Activated naive CD4-positive, alpha-beta T cell treated with anti-CD3 and anti-CD28 coated beads for 36 hours (primary cell): ENCODE measurements at places on chromosomes 4 and X. TPM values are rescaled to one million over a fixed set of nuclear protein-coding genes. Genes with fewer than 3 reads are reported as not detected.

DNA sequence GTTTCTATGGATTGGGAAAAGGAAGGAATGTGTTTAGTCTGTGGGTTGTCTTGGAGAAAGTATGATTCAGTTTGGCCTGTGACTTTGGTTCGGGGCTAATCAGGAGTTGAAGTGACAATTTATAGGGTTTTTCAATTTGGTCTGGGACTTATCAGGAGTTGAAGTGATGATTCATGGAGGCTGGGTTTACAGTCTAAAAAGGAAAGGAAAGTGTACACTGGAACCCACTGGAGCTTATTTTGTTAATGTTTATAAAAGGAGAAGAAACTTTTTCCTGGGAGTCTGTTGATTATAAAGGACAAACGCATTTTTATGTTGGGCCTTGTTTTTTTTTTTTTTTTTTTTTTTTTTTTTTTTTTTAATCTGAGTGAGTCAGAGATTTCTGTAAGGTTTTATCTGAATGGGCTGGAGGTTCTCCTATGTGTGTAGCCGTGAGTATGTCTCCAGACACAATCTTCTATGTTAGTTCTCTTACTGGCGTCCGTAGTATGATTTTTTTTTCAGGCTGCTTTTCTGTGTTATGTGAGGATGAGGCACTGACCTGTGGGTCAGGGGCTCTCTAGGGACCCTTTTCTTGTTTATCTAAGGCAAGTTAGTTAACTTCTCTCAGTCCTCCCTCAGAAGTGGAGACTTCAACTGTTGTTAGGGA, 33.0 kb upstream of the RAB9B start:
- H3K4me1 ChIP-seq: no peaks in the 10 kb centered on the region
- DNase-seq: no peak

- no peaks in the 10 kb centered on the region for H3K36me3 ChIP-seq
- H3K27ac ChIP-seq: no peak overlapping the region
- DNase-seq: no peak
Observed at GRCh38 chr4:97235521-97235920, 907.8 kb downstream of the STPG2 start.

GRCh38 chr4:72314869-72315268, 254.2 kb downstream of the ADAMTS3 start:
- peaks cover 6% of the 10 kb centered on the region for H3K4me1 ChIP-seq
- H3K36me3 ChIP-seq: no peaks in the 10 kb centered on the region
- no peak overlapping the region for H3K27ac ChIP-seq
- no peak for DNase-seq
- peaks cover 2% of the 10 kb centered on the region for H3K27me3 ChIP-seq
- no peak overlapping the region for H3K4me3 ChIP-seq

DNA sequence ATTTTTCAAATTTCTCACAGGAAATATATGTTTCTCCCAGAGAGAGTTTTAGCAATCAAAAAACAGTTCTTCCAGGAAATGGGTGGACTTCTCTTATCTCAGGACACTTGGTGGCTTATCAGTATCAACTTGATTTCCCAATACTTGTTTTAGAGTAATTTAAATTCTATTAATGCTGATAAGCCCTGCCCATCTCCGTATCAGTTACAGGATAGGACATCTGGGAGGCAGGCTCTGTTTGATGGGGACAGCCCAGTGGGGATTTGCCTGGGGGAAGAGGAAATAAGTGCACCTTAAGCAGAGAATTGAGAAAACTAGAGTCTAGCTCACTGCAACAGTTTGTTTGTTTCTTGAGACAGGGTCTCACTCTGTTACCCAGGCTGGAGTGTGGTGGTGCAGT, 43.2 kb upstream of the PDGFRA start:
- H3K4me3 ChIP-seq: no peak overlapping the region
- peaks cover 5% of the 10 kb centered on the region for H3K27me3 ChIP-seq
- H3K4me1 ChIP-seq: no peaks in the 10 kb centered on the region
- DNase-seq: no peak
- no peak overlapping the region for H3K27ac ChIP-seq

DNA sequence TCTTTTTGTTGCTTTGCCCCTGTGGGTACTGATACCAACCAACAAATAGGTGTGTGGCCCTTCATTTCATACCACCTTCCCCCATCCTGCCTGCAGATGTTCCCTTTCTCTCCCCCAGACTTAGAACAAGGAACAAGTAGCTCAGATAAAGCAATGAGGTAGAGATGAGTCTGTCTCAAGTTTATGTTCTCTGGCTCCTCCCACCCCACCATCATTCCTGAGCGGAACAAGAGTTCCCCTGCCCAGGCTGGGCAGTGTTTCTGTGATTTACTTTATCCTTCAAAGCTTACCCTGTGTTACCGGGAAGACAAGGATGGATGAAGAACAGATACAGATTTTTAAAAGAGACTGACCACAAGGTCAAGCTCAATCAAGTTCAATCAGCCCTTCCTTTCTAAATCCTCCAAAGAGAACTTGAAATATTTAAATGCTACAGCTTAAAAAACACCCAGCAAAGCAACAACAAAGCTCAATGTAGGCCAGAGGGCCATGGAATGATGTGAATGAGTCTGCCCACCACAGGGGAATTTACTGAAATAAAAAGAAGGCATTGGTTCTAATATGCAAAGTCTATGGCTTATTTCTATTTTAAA, 80.1 kb upstream of the UCP1 start:
- DNase-seq: no peak
- no peak overlapping the region for H3K4me3 ChIP-seq

DNA sequence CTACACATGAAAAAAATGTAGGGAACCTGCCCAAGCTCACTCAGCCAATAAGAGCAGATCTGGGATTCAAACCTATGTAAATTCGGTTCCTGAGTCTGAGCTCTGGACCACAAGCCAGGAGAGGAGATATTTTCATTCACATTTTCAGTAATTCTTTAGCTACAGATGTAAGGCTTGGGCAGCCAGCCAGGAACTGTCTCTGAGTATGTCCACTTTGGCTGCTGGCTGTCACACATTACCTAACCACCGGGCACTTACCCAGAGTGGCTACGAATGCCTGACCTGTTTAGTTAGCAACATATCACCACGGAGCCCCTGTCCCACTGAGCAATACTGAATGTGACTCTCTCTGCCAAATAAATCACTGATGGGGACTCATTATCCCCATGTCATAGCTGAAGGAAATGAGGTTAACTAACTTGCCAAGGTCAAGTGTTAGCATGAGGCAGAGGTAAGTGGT, 15.3 kb downstream of the USP46 start:
- no peak overlapping the region for H3K4me3 ChIP-seq
- no peak for DNase-seq
- H3K36me3 ChIP-seq: no peaks in the 10 kb centered on the region
- no peak overlapping the region for H3K27ac ChIP-seq

DNA sequence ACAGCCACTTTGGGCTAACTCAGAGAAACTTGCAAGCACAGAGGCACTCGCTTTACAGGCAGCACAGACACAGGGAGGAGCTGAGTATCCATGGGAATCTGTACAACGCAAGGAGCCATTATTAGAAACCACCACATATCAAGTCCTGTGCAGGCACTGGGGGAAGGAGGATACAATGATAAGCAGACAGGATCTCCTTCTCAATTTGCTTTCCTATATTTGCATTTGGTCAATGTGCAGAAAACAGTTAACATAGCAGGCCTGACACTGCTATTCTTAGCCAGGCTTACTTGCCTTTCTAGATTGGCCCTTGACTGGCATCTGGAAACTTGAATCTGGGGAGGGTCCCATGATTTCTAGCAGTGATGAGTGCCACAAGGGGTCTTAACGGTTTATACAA, 65.8 kb downstream of the TEC start:
- H3K4me3 ChIP-seq: no peak overlapping the region
- H3K4me1 ChIP-seq: no peaks in the 10 kb centered on the region
- no peak for DNase-seq
- H3K36me3 ChIP-seq: no peaks in the 10 kb centered on the region
- H3K27ac ChIP-seq: no peak overlapping the region
- H3K27me3 ChIP-seq: no peaks in the 10 kb centered on the region

GRCh38 chrX:74593593-74593992, 20.8 kb downstream of the RLIM start:
- H3K27me3 ChIP-seq: no peaks in the 10 kb centered on the region
- DNase-seq: no peak
- H3K27ac ChIP-seq: no peak overlapping the region
- peaks cover 20% of the 10 kb centered on the region for H3K36me3 ChIP-seq

GRCh38 chr4:80948995-80949394, 81.5 kb upstream of the BMP3 start:
- H3K4me3 ChIP-seq: no peak overlapping the region
- H3K27ac ChIP-seq: no peak overlapping the region
- H3K36me3 ChIP-seq: no peaks in the 10 kb centered on the region
- peaks cover 5% of the 10 kb centered on the region for H3K27me3 ChIP-seq

DNA sequence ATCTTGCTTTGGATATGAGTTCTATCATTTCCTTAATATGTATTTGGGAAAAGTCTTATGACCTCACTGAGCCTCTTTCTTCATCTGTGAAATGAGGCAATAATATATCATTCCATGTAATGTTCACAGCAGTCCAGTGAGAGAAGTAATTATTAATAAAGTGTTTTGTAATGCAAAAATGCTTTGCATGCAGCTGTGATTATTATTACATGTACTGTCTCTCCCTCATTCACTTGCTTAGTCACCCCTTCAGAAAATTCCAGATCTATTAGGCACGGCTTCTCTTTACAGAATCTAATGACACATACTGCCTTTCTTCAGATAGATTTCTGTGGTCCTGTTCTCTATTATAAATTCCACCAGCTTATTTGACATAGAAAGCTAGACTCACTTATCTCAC, 53.5 kb upstream of the FGF13 start:
- DNase-seq: no peak
- H3K4me1 ChIP-seq: no peaks in the 10 kb centered on the region
- no peaks in the 10 kb centered on the region for H3K27me3 ChIP-seq
- H3K4me3 ChIP-seq: no peak overlapping the region
- no peaks in the 10 kb centered on the region for H3K36me3 ChIP-seq
- no peak overlapping the region for H3K27ac ChIP-seq

GRCh38 chr4:163164110-163164509, 2.6 kb downstream of the NAF1 start:
- peaks cover 59% of the 10 kb centered on the region for H3K4me1 ChIP-seq
- no peaks in the 10 kb centered on the region for H3K27me3 ChIP-seq
- no peak overlapping the region for H3K4me3 ChIP-seq
- peaks cover 39% of the 10 kb centered on the region for H3K36me3 ChIP-seq
- no peak overlapping the region for H3K27ac ChIP-seq

GRCh38 chr4:70192895-70193294, 2.6 kb upstream of the ODAM start:
- H3K4me1 ChIP-seq: no peaks in the 10 kb centered on the region
- H3K27ac ChIP-seq: no peak overlapping the region
- H3K27me3 ChIP-seq: no peaks in the 10 kb centered on the region
- no peak overlapping the region for H3K4me3 ChIP-seq
- no peak for DNase-seq

The CDKL2 gene
- total RNA-seq: 0.79 TPM

The BMPR1B gene
- total RNA-seq: not detected

The NAP1L2 gene
- total RNA-seq: 2.5 TPM

The ADGRL3 gene
- total RNA-seq: not detected
